ENCODE measurements at places on chromosomes 1 and 21.

DNA sequence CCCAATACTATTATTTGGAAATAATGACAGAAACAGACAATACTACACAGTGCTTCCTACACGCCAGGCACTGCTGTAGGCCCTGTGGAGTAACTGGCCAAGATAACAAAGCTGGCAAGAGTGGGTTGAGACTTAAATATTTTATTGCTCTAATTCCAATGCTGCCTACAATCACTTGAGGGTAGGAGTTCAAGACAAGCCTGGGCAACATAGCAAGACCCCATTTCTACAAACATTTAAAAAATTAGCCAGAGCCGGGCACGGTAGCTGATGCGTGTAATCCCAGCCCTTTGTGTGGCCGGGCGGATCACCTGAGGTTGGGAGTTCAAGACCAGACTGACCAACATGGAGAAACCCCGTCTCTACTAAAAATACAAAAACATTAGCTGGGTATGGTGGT, 9.3 kb upstream of the PABPC4 start:
- DNase-seq: no peak

DNA sequence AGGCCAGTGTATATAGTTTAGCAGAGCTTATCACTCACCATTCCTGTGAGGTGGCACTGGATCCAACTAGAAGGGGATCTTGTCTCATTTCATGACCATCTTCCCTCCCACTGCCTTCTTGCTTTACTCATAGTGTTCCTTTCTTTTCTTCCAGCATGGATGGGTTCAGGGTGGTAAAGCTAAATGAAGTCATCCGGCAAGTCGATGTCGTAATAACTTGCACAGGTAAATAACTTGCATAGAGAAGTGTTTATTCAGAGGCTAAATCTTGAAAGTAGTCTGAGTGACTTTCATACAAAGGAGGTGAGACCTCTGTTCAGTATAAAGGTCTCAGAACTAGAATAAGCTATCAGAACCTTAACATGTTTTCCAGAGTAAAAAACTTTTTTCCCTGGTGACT, 16.6 kb upstream of the STRIP1 start:
- no peak for DNase-seq

DNA sequence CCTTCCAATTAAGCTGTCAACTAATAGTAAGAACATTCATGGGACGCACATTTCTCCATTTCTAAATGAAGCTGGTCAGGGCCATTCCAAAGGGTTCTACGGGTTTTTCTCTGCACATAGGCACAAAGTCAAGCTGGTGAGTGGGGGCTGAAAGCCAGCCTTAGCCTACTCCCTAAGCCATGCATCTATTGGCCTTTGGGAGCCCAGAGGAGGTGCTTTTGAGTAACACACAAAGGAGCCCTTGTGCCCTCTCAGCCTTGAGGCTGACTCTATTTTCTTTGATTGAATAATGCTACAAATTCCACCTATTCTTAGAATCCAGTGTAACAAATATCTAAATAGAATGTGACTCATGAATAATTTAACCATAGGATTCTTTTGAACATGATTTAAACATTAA, 73.6 kb downstream of the RGS13 start:
- DNase-seq: peak; percentile 6

GRCh38 chr1:226327761-226328162, 18.8 kb upstream of the LIN9 start:
- DNase-seq: no peak

DNA sequence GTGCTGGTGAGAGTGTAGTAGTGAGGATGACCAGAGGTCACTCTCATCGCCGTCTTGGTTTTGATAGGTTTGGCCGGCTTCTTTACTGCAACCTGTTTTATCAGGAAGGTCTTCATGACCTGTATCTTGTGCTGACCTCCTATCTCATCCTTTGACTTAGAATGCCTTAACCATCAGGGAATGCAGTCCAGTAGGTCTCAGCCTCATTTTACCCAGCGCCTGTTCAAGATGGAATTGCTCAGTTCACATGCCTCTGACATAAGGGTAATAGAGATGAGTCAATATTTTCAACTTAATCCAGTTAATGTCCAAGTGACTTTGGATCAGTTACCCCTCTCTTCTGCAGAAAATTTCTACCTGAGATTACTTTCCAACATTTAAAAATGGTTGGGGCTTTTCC, 4.6 kb downstream of the NID1 start:
- DNase-seq: no peak

DNA sequence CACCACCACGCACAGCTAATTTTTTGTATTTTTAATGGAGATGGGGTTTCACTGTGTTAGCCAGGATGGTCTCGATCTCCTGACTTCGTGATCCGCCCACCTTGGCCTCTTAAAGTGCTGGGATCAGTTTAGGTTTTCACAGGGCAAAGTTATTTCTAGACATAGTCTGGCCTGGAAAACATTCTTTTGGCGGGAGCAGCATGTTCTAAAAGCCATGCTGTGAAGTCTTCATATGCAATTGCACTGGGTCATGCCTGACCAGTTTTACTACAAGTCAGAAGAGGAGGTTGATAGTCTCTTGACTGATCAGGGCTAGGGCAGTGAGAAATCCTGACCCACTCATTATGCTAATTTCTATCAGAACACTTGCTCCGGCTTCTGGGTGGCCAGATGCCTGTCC, 131.6 kb upstream of the POU3F1 start:
- no peak for DNase-seq

DNA sequence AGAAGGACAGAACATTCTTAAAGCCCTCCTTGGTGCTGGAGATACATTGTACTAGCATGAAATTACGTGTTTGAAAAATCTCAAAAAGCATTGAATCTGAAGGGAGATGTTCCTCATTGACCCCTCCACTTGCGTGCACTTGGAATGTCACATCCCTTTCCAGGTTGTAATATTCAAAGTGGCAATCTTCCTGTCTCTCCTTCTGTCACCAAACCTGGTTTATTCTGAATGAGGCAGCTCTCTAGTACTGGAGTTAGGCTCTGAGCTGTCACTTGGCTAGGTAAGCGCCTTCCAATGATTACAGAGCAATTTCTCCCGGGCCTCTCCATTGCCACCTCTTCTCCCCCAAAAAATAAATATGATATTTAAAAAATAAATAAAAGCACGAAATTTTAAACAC, 855 bp downstream of the DSCAM start:
- no peak for DNase-seq

- no peak for DNase-seq
These were observed 166.8 kb upstream of the GALNT2 start for GRCh38 chr1:229900220-229900619.

- no peak for DNase-seq
These were observed 825 bp downstream of the TMEM39B start for GRCh38 chr1:32073299-32074229.

- DNase-seq: no peak
These were observed 14.0 kb upstream of the DISC1 start for GRCh38 chr1:231612393-231613089.

DNA sequence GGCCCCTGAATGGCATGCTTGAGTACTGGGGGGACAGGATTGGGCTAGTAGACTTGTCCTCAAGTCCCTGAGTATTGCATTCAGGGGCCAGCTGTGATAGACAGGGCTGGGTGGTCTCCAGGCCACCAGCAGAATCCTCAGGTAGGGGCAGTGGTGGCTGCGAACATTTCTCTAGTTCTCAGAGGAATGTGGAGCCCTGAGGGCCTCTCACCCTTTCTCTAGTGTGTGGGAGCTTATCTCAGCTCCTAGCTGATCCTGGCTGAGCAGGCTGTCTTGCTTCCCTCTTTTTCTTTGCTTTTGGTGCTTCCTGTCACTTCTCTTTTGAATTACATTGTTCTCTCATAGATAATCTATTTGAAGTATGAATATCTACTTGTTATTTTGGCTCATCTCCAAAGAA, 30.0 kb upstream of the PM20D1 start:
- DNase-seq: no peak

- no peak for DNase-seq
These were observed 335.6 kb upstream of the PBX1 start for GRCh38 chr1:164223378-164223777.

- DNase-seq: no peak
These were observed 14.9 kb downstream of the ATP1A4 start for GRCh38 chr1:160166166-160166868.

DNA sequence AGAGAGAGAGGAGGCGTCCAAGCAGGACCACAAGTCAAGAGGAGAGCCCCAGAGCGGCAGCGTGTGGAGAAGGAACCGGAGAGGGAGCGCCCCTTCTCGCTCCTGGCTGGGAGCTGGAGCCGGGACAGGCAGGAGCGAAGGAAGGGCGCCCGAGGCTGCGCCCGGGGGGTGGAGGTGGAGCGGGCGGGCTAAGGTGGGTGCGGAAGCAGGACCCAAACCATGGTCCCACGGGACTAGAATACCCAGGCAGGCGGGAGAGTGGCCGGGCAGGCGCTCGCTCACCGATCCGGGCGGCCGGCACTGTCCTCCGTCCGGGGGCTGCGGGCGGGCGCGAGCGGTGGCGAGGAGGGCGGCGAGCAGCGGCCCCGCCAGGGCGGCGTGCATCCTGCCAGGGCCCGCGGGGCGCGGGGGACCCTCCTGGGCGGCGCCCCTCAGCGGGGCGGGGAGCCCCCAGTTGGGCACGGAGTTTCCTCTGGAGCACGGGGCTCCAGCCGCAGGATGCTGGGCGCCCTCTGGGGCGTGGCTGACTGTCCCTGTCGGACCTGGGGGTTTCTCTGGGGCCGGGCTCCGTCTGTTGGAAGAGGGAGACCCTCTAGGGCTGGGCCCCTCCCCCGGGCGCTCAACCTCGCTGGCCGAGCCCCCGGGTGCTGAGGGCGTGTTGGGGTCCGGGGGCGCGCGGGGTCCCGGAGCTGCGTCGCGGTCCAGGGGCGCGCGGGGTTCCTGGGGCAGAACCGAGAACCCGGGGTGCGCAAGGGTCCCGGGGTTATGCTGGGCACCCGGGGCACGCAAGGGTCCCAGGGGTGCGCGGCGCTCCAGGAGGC, 569 bp downstream of the TRABD2B start:
- DNase-seq: no peak

DNA sequence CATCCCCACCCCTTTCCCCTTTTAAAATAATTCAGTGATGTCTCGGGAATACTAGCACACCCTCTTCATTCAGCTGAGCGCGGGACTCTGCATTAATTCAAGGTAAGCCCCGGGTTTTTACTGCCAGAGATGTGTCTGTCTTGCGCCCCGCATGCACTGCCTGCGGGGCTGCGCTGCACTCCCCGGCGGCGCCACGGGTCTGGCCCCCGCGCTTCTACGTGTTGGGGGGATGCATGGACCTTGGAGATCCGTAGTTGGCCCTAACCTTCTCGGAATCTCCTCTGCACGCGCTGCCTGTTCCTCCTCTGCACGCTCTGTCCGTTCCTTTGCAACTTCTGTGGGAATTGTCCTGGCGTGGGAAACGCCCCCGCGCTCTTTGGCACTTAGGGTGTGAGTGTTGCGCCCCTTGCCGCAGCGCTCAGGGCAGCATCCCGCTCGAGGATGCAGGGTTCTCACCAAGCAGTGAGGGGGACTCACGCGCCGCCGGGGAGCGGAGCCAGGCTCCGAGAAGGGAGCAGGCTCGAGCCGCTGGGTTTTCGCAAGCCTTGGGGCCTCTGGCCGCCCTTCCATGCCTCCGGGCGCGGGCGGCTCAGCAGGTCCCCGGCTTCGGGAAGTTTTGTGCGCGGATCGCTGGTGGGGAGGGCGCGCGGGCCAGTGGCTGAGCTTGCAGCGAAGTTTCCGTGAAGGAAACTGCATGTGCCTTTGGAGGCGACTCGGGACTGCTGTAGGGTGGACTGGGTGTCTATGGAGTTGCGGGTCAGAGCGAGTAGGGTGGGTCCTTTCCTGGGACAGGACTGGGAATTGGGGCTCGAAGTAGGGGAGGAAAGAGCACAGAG, 165.1 kb upstream of the CACNA1E start:
- no peak for DNase-seq

DNA sequence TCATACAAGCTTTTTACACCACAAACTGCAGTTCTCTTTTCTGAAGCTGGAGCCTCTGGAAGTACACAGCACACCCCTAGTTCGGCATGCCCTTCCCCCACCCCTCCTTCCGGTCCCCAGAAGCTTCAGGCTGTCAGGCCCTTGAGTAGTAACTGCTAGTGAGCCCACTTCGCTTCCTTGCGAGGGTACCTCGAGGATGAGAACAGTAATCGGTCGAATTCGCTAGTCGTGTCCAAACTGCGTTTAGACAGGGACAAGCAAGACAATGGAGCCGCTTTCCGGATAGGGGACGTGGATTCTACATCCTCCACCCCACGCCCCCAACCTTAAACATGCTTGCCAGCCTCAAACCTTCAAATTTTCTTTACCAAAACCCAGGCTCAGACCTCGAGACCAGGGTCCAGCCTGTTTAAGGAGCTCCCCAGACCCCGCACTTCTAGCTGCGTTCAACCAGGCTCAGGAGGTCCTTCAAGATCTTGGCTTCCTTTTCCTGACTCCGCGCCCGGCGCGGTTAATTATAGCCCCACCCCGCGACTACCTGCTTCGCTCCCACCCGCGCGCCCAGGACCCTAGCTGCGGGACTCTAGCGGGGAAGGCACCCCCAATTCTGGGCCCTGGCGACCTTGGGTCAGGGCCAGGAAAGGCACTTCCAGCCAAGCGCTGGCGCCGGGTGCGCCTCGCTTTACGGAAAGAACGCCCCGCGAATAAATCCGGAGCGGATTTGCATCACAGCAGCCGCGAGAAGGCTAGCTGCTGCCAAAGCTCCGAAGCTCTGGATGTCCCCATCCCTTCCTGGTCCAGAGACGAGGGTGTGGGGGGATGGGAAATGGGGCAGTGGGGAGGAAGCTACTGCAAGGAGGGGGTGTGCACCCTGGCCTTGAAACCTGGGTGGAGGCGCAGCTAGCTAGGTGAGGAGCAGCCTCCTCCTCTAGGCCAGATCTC, 8.1 kb upstream of the TSPAN1 start:
- DNase-seq: no peak

GRCh38 chr1:100924991-100925390, 29.1 kb downstream of the SLC30A7 start:
- DNase-seq: no peak

GRCh38 chr1:162678439-162678838, 46.2 kb downstream of the DDR2 start:
- DNase-seq: peak; percentile 80

GRCh38 chr1:235502601-235503402, 1.4 kb downstream of the B3GALNT2 start:
- peak; percentile 49 for DNase-seq

GRCh38 chr1:184472136-184472535, 85.3 kb downstream of the C1orf21 start:
- no peak for DNase-seq

DNA sequence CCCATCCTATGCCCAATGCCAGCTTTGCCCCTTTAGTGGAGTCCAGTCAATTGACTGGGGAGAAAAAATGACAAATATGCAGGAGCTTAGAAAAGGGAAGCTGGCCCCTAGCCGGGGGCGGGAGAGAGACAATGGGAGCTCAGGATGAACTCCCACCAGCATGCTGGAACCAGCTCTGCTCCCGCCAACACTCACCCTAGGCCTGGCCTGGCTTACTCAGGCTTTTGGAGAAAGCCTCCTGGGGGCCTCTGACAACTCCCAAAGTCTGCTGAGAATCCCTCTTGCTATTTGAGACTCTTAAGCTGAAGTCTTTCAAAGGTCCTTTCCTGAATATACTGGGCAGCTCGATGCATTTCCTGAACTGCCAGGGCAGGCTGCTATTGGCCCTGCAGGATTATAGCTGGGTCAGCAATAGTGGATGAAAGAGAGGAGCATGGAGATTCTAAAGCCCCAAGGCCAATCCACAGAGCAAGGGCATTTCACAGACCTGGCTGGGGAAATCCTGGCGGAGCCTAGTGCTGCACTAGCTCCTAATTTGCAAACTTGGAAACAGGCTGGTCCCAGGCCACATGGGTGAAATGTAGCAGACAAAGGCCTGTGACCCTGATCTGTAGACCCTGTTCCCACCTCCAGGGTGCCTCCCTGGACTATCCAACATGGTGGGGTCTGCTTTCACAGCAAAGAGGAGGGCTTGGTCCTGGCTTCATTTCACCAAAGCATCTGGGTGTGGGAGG, 35.7 kb upstream of the CLSTN1 start:
- DNase-seq: no peak
